Immature natural killer cell (primary cell): ENCODE measurements at places on chromosomes 2 and 18. TPM values are rescaled to one million over a fixed set of nuclear protein-coding genes. Genes with fewer than 3 reads are reported as not detected.
A peak's percentile ranks its signal among the peaks of the same experiment; 100 is the strongest.

DNA sequence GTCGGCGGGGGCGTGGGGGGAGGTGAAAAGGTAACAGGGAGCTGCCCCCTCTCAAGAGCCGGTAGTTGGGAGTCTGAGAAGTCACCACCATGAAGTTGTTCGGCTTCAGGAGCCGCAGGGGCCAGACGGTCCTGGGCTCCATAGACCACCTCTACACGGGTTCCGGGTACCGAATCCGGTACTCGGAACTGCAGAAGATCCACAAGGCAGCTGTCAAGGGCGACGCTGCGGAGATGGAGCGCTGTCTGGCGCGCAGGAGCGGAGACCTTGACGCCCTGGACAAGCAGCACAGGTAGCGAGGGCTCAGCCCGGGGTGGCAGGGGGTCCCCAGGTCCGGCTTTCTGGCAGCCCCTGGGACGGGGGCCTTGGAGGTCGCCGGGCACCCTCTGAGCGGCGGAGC, 47.1 kb upstream of the ZNF519 start:
- peak; percentile 11 for DNase-seq
- H3K4me1 ChIP-seq, result peaks cover 8% of the 10 kb centered on the region
- H3K4me3 ChIP-seq, result peak overlapping the region; percentile 92
- H3K36me3 ChIP-seq, result no peaks in the 10 kb centered on the region
- peak overlapping the region; percentile 40 for H3K27ac ChIP-seq

CRIM1 gene
- 1.9 TPM for polyA plus RNA-seq

DNA sequence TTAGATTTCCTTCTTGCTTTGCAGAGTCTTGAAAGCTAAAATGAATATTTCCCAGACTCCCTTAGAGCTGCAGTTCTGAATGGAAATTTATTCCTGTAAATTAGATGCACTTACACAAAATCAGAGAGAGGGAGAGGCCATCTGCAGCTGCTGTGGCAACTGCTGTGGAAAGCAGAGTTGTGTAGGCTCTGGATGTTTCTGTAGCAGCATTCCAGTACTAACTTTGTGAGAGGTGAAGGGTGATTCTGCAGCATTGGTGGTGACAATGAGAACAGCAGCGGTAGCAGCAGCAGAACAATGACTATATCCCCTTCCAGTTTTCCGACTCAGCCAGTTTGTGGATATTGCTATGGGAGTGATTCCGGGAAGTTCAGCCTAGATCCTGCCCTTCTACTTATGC, 433.0 kb upstream of the REG3G start:
- H3K36me3 ChIP-seq, result no peaks in the 10 kb centered on the region
- no peak overlapping the region for H3K27ac ChIP-seq
- no peaks in the 10 kb centered on the region for H3K4me1 ChIP-seq
- no peaks in the 10 kb centered on the region for H3K27me3 ChIP-seq
- no peak for DNase-seq
- no peak overlapping the region for H3K4me3 ChIP-seq

PDE1A gene
- 2.6 TPM for polyA plus RNA-seq

- peak overlapping the region; percentile 2 for H3K27ac ChIP-seq
- no peaks in the 10 kb centered on the region for H3K27me3 ChIP-seq
- H3K4me3 ChIP-seq, result no peak overlapping the region
- peaks cover 17% of the 10 kb centered on the region for H3K4me1 ChIP-seq
- no peak for DNase-seq
- peaks cover 21% of the 10 kb centered on the region for H3K36me3 ChIP-seq
These were observed 53.5 kb downstream of the DARS1 start for GRCh38 chr2:135931776-135932443.

- H3K36me3 ChIP-seq, result no peaks in the 10 kb centered on the region
- peak overlapping the region; percentile 79 for H3K4me3 ChIP-seq
- peaks cover 45% of the 10 kb centered on the region for H3K4me1 ChIP-seq
- H3K27ac ChIP-seq, result peak overlapping the region; percentile 92
These were observed 150.0 kb upstream of the ALKAL2 start for GRCh38 chr2:437756-438393.

DNA sequence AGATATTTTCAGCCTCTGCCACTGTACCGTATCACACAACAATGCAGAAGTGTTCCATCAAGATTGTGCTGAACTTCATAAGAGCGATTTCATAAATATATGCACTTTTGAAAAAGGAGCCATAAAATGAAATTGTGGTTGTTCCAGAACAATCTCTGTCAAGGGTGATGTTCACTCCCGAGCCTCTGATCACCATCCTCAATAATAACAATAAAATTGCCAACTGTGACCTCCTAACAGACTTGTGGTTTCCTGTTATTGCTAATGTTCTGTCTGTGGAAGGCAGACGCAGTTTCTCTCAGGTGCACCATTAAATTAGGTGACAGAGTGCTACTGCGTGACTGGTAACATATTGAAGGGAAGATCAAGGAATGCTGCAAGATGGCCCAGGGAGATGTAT, 383.7 kb downstream of the SOCS6 start:
- no peaks in the 10 kb centered on the region for H3K36me3 ChIP-seq
- peaks cover 14% of the 10 kb centered on the region for H3K4me1 ChIP-seq
- no peak for DNase-seq
- H3K27me3 ChIP-seq, result peaks cover 2% of the 10 kb centered on the region
- H3K27ac ChIP-seq, result no peak overlapping the region

NTSR2 gene
- polyA plus RNA-seq, result not detected

DNA sequence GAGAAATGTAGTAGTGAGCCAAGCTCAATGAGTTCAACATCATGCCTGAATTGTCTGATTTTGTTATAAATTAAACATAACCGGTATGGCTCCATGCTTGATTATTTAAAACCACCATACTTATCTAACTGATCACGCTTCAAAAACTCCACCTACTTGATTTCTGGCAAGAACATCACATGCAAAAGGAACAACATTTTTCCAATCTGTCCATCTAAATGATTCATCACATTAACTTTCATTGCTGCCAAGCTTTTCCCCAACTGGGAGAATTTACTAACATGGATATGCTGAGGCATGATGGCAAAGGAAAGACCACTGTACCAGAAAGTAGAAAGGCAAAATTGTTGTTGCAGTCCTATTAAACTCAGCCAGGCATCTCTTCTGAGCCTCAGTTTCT, 286.8 kb downstream of the TRIB2 start:
- no peak for DNase-seq
- no peak overlapping the region for H3K27ac ChIP-seq
- peaks cover 6% of the 10 kb centered on the region for H3K4me1 ChIP-seq

- H3K27ac ChIP-seq, result no peak overlapping the region
- H3K36me3 ChIP-seq, result peaks cover 8% of the 10 kb centered on the region
- no peak for DNase-seq
These were observed 38.8 kb downstream of the RRM2 start for GRCh38 chr2:10161206-10161931.

DNA sequence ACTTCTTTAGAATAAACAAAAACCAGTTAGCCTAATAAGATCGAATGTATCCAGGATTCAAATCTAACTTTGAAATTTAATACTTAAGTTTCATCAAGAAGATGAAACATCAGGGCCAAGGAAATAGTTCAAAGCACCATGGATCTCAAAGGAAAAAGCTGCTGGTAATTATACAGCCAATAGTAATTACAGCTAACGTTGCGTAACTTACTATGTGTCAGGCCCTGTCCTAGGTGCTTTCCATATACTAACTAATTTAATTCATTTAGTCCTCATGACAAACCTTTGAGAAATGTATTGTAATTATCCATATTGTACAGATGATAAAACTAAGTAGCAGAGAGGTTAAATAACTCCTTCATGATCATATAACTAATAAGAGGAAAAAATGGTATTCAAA, 598.6 kb downstream of the NYAP2 start:
- no peak overlapping the region for H3K27ac ChIP-seq
- H3K27me3 ChIP-seq, result peaks cover 2% of the 10 kb centered on the region
- H3K4me1 ChIP-seq, result no peaks in the 10 kb centered on the region
- no peak for DNase-seq
- no peak overlapping the region for H3K4me3 ChIP-seq

TGFA gene
- polyA plus RNA-seq, result 2.6 TPM

CEBPZ gene
- 28.9 TPM for polyA plus RNA-seq

NETO1 gene
- not detected for polyA plus RNA-seq

DNA sequence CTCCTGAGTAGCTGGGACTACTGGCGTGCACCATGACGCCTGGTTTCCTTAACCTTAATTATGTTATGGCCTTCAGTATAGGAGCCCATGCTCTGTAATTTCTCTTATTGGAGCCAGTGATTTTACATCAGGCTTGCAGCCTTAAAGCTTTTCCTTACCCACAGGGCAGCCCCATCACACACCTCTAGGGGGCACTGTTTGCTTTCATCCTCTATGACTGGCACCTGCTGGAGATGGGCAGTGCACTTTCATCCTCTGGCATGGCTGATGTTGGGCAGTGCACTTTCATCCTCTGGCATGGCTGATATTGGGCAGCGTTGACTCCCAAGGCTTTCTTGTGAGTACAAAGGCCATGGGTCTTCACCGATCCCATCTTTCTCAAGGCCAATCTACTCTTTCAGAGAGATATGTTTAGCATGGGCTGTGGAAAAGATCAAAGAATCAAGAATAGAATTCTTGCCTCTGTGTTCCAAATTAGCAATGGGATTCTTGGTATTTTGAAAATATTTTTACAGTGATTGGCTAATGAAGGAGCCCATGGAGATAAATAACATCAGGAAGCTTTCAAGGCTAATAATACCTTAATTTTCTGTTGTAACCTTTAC, 80.7 kb upstream of the MEX3C start:
- no peak overlapping the region for H3K4me3 ChIP-seq
- DNase-seq, result peak; percentile 7
- no peaks in the 10 kb centered on the region for H3K36me3 ChIP-seq
- H3K27me3 ChIP-seq, result no peaks in the 10 kb centered on the region
- H3K4me1 ChIP-seq, result no peaks in the 10 kb centered on the region

NOL4 gene
- not detected for polyA plus RNA-seq

ASAP2 gene
- polyA plus RNA-seq, result 0.04 TPM

GRCh38 chr2:54803783-54804751, 80.6 kb downstream of the EML6 start:
- peaks cover 7% of the 10 kb centered on the region for H3K4me1 ChIP-seq
- H3K27me3 ChIP-seq, result peaks cover 4% of the 10 kb centered on the region
- DNase-seq, result no peak
- peaks cover 4% of the 10 kb centered on the region for H3K36me3 ChIP-seq

GRCh38 chr2:242017086-242017485, 147.6 kb downstream of the RTP5 start:
- H3K4me1 ChIP-seq, result no peaks in the 10 kb centered on the region
- no peaks in the 10 kb centered on the region for H3K36me3 ChIP-seq
- DNase-seq, result no peak
- no peak overlapping the region for H3K4me3 ChIP-seq

LRRTM4 gene
- polyA plus RNA-seq, result not detected

DNA sequence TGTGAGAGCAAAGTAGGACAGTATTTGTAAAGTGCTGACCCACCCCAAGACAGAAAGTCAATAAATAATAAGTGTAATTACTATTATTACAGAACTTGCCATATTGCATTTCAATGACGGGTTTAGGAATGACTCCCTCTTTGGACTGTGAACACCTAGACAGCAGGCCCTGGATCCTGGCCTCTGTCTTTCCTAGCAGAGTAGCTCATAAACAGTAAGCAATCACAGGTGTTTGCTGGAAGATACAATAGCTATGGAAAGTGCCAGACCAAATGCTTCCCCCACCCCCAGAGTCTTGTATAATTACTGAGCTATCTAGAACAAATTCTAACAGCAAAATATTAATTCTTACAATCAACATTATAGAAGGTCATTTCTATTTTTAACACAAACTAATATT, 20.1 kb upstream of the MYO1B start:
- no peak overlapping the region for H3K27ac ChIP-seq
- H3K27me3 ChIP-seq, result no peaks in the 10 kb centered on the region
- no peak for DNase-seq
- no peak overlapping the region for H3K4me3 ChIP-seq
- H3K4me1 ChIP-seq, result peaks cover 5% of the 10 kb centered on the region

RNPEPL1 gene
- polyA plus RNA-seq, result 49.9 TPM

DNA sequence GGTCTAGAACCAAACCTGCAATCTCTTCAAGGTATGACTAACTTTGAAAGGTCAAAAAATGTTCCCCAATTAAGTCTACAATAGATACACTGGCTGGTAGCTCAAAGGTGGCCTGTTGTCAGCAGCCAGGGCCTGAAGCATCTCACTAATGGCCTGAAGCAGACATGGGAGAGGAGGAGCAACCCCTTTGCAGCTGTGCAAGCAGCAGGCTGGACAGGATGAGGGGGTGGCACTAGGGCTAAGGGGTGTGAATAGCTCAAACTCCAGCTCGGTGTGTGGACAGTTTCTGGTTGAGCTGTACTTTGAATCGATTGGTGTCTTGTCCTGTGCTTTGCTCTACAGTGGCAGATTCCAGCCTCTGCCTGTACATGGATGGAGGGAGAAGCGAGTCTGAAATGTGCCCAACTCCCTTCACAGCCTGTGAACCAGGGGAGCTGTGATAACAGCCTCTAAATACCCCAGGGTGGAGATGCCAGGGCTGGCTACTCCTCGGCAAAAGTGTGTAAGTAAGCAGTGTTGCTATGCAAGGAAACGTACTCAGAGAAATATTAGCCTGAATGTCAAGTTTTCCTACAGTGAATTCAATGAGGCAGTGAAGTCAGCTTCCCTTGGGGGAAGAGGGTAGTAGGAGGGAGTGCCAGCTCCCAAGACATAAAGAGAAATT, 34.7 kb upstream of the DTNB start:
- H3K27ac ChIP-seq, result no peak overlapping the region
- H3K36me3 ChIP-seq, result no peaks in the 10 kb centered on the region
- peaks cover 10% of the 10 kb centered on the region for H3K4me1 ChIP-seq
- no peak overlapping the region for H3K4me3 ChIP-seq
- peaks cover 1% of the 10 kb centered on the region for H3K27me3 ChIP-seq
- no peak for DNase-seq

DNA sequence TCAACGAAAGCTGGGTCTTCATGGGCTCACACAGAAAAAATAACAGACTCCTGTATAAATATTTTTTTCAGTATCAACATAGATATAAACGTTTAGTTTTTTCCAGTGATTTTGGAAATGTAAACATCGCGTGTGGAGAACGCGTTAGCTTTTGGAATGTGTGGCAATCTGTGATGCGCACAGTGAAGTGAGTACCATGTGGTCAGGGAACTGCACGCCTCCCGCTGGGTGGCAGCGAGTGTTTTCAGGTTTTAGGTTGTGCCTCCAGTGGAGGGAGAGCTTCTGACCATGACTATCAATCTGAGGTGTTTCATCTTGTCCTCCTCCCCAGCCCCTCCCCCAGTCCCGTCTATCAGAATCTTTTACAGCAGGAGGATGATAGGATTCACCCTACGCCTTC, 127.8 kb downstream of the ARHGAP28 start:
- no peak overlapping the region for H3K27ac ChIP-seq
- H3K4me1 ChIP-seq, result no peaks in the 10 kb centered on the region
- H3K27me3 ChIP-seq, result no peaks in the 10 kb centered on the region
- H3K4me3 ChIP-seq, result no peak overlapping the region

GLB1L gene
- 1.0 TPM for polyA plus RNA-seq

HMSD gene
- not detected for polyA plus RNA-seq

GRCh38 chr2:207724113-207724512, 12.7 kb downstream of the CCNYL1 start:
- peaks cover 2% of the 10 kb centered on the region for H3K27me3 ChIP-seq
- H3K4me1 ChIP-seq, result peaks cover 25% of the 10 kb centered on the region
- no peak overlapping the region for H3K27ac ChIP-seq
- H3K36me3 ChIP-seq, result no peaks in the 10 kb centered on the region

- peaks cover 3% of the 10 kb centered on the region for H3K36me3 ChIP-seq
- H3K4me3 ChIP-seq, result no peak overlapping the region
- no peak for DNase-seq
- no peak overlapping the region for H3K27ac ChIP-seq
- H3K4me1 ChIP-seq, result no peaks in the 10 kb centered on the region
- no peaks in the 10 kb centered on the region for H3K27me3 ChIP-seq
These were observed 422.7 kb upstream of the FSHR start for GRCh38 chr2:49577041-49577440.
